SJSA1 (cell line): ENCODE measurements at places on chromosomes 12 and 14. TPM values are rescaled to one million over a fixed set of nuclear protein-coding genes. Genes with fewer than 3 reads are reported as not detected.
A peak's percentile ranks its signal among the peaks of the same experiment; 100 is the strongest.

DNA sequence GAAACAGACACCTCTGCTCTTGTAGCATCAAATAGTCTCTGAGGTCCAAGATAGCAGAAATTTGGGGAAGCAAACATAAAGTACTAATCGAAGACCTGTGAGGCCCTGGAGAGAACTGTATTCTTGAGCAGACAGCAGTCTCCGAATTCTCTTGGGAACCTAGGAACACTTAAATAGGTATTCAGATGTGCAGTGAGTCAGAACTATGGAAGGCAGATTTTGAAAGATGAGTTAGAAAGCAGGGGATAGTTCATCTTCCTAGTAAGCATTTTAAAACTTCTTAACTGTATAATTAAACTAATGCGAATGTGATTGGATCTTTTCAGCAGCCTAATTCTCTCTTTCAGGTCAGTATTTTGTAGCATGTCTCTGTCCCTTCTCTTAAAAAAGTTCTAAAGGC lies 30.6 kb downstream of the NAA30 start:
- H3K36me3 ChIP-seq = no peaks in the 10 kb centered on the region
- no peak overlapping the region for H3K27ac ChIP-seq
- H3K4me3 ChIP-seq = no peak overlapping the region
- no peaks in the 10 kb centered on the region for H3K4me1 ChIP-seq

The KRT76 gene
- 0.21 TPM in 1 of 2 replicates, not detected in the other for total RNA-seq

The CLEC4C gene
- total RNA-seq = not detected in 2 replicates

The DBX2 gene
- not detected in 2 replicates for total RNA-seq

- H3K27ac ChIP-seq = no peak overlapping the region
- peaks cover 29% of the 10 kb centered on the region for H3K36me3 ChIP-seq
- no peak for DNase-seq
- no peak overlapping the region for H3K4me3 ChIP-seq
- no peaks in the 10 kb centered on the region for H3K4me1 ChIP-seq
Observed at GRCh38 chr14:70943838-70944237, 36.6 kb downstream of the PCNX1 start.

DNA sequence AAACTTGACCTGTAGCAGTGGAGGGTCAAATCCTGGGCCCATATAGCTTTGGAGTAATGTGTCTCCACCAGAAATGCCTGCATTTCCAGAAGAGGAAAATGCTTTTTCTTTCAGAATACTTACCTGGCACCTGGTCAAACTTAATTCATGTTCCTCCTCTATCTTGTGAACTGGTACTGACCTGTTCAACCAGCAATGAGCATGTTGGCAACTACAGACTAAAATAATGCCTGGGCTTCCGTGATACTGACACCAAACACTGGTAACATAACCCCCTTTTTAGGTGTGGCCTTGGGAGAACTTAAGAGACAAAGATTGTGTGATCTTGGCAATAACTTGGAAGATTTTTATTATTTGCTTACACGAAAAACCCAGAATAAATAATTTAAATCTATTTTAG lies 23.8 kb upstream of the MGST1 start:
- no peak overlapping the region for H3K4me3 ChIP-seq
- no peaks in the 10 kb centered on the region for H3K36me3 ChIP-seq
- H3K4me1 ChIP-seq = no peaks in the 10 kb centered on the region

DNA sequence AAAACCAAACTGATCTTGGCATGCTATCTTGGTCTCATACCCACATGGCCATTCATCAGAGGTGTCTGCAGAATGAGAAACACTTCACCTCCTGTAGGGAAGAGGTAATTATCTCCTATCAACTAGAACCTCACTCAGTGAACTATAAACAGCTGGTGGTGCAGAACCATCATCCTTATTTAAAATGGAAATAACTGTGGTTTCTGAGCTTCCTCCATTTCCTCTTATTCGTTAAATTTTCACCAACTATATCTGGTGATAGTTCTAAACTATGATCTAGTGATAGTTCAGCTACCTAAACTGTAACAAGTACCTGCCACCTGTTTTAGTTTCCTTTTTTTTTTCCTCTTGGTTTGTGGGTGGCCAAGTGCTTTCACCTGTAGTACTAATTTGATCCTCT lies 218.5 kb downstream of the FUT8 start:
- no peak overlapping the region for H3K27ac ChIP-seq
- no peak overlapping the region for H3K4me3 ChIP-seq
- no peaks in the 10 kb centered on the region for H3K36me3 ChIP-seq
- no peaks in the 10 kb centered on the region for H3K4me1 ChIP-seq
- H3K27me3 ChIP-seq = no peaks in the 10 kb centered on the region

The RTL1 gene
- total RNA-seq = not detected in 2 replicates

GRCh38 chr14:104341532-104342434 lies 203.4 kb downstream of the KIF26A start:
- H3K27ac ChIP-seq = no peak overlapping the region
- H3K27me3 ChIP-seq = no peaks in the 10 kb centered on the region
- no peak overlapping the region for H3K4me3 ChIP-seq

- peak; percentile 62 for DNase-seq
- H3K4me1 ChIP-seq = peaks cover 31% of the 10 kb centered on the region
- H3K27ac ChIP-seq = peak overlapping the region; percentile 91
Observed at GRCh38 chr12:25187781-25188180, 7.2 kb downstream of the DNAI7 start.

The WNT5B gene
- 8.9 and 15.4 TPM in 2 replicates for total RNA-seq

DNA sequence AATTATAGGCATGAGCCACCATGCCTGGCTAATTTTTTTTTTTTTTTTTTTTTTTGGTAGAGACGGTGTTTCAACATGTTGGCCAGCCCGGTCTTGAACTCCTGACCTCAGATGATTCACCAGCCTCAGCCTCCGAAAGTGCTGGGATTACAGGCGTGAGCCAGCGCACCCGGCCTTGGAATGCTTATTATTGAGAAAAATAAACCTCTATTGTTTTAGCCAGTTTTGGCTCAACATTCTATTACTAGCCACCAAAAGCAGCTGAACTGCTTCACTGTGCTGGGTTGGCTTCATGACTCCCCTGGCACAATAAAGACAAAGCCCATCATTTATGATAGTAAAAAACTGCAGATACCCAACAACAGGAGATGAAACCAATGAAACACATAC lies 93.5 kb upstream of the CEP83 start:
- H3K27ac ChIP-seq = no peak overlapping the region; the same call in 1 of the 2 replicates
- H3K27me3 ChIP-seq = no peaks in the 10 kb centered on the region
- no peaks in the 10 kb centered on the region for H3K36me3 ChIP-seq
- H3K4me1 ChIP-seq = peaks cover 10% of the 10 kb centered on the region
- peak; percentile 47 for DNase-seq

- no peaks in the 10 kb centered on the region for H3K4me1 ChIP-seq
- no peaks in the 10 kb centered on the region for H3K27me3 ChIP-seq
- no peaks in the 10 kb centered on the region for H3K36me3 ChIP-seq
- no peak overlapping the region for H3K4me3 ChIP-seq
- DNase-seq = no peak
Observed at GRCh38 chr12:91381309-91381804, 198.7 kb upstream of the DCN start.

The ERG28 gene
- total RNA-seq = 4.5 and 5.9 TPM in 2 replicates

GRCh38 chr12:87270919-87271318 lies 758.3 kb downstream of the C12orf50 start:
- H3K27me3 ChIP-seq = no peaks in the 10 kb centered on the region

DNA sequence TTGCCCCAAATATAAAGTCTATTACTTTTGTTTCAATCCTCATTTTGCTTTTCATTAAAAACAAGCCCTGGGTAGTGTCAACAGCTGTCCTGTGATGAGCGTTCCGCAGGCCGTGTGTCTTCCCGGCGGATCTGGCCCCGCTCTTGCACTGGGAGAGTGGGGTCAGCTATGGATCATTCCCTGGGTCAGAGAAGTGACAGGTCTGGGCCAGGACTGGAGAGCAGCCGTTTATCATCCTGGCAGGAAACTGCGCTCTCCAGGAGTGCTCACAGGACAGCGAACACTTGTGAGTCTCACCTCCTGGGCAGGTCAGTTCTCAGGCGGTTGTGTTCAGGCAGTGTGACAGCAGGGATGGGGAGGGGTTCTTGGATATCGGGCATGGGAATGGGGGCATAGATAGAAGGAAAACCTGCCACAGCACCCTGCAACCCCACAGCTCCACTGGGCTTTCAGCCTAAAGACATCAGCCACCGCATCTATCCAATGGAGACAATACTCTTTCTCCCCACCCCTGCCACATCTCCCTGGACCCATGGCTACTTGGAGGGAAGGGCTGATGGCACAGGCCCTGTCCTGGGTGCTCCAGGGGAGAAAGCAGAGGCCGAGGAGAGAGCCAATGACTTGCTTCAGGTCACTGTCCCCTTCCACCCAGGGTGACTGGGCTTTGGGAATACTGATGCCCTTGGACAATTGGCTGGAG lies 47.8 kb upstream of the CHGA start:
- H3K36me3 ChIP-seq = no peaks in the 10 kb centered on the region
- H3K27me3 ChIP-seq = peaks cover 4% of the 10 kb centered on the region
- H3K27ac ChIP-seq = no peak overlapping the region
- no peak overlapping the region for H3K4me3 ChIP-seq
- H3K4me1 ChIP-seq = no peaks in the 10 kb centered on the region

The ARHGEF40 gene
- 38.7 and 42.2 TPM in 2 replicates for total RNA-seq

DNA sequence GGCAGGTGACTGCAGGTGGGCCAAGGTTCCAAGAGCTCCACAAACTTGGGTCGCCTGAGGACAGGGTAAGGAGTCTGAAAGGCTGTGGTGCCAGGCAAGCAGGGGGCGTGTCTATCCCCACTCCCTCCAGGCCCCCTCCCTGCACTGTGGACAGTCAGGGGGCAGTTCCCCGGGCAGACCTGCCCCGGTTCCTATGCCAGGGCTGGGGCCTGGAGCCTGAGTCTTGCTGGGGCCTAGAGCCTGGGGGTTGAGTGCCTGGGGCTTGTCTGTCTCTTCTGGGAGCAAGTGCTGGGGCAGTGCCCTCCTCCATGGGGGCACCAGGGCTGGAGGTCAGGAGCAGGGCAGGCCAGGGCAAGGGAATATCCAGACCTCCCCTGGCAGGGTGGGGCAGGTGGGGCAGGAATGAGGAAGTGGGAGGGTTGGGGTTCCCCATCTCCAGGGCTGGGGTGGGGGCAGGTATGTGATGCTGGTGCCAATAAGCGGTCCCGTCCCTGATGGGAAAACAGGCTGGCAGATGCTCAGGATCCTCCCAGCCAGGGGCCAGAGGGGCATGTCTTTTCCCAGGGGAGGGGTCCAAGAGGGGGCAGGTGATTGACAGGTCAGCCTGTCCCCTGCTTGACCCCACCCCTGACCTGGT lies 11.9 kb upstream of the TNFAIP2 start:
- H3K4me1 ChIP-seq = peaks cover 54% of the 10 kb centered on the region
- no peak overlapping the region for H3K4me3 ChIP-seq
- H3K36me3 ChIP-seq = no peaks in the 10 kb centered on the region
- no peak for DNase-seq
- no peaks in the 10 kb centered on the region for H3K27me3 ChIP-seq

DNA sequence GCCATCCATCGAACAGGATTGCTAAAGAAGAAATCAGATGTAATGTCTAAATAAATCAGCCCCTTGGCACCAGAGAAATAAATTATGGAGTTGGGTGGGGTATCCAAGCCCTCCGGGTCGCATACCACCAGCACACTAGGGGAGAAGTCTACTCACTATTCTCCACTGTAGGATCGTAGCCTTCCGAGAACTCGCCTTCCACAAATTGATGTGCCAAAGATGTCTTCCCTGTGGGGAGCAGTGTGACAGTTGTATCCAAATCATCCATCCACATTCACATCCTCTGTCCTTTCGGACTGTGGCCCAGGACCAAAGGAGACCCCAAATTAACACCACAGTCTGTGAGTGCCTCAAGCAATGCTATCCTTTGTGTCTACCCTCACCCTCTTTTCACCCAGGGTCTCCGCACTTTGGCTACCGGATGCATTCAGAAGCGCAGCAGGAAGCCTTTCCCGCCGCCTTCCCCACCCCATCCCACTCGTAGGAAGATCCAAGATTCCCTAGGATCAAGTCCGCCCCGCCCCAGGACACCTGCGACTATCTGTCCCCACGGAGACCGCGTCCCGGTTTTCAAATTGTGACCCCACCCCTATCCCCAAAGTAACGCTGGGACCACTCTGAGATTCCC lies 786 bp downstream of the RHEBL1 start:
- no peak for DNase-seq
- no peaks in the 10 kb centered on the region for H3K27me3 ChIP-seq
- H3K4me1 ChIP-seq = peaks cover 10% of the 10 kb centered on the region
- H3K27ac ChIP-seq = no peak overlapping the region

GRCh38 chr12:124617615-124618014 lies 50.2 kb upstream of the NCOR2 start:
- no peak overlapping the region for H3K27ac ChIP-seq
- DNase-seq = no peak
- H3K4me3 ChIP-seq = no peak overlapping the region

DNA sequence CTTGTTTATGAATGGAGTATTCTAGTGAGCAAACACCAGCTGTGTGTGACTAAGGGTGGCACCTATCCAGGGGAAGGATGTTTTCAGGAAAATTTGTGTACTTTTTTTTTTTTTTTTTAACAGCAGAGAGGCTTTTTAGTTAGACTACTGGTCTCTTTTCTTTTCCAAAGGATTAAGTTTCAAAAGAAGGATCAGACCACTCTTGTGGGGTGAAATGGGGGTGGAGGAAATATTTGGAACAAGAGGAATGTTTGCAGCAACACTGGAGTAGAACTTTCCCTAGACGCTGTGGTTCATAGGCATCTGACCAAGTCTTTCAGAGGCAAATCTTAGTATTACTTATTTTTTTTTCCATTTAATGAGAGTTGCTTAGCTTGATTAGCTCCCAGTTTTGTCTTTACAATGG lies 21.1 kb downstream of the NUBPL start:
- H3K4me1 ChIP-seq = no peaks in the 10 kb centered on the region
- no peak overlapping the region for H3K27ac ChIP-seq
- no peaks in the 10 kb centered on the region for H3K36me3 ChIP-seq
- no peaks in the 10 kb centered on the region for H3K27me3 ChIP-seq
- H3K4me3 ChIP-seq = no peak overlapping the region
- no peak for DNase-seq

The B4GALNT1 gene
- 841 and 950 TPM in 2 replicates for total RNA-seq

DNA sequence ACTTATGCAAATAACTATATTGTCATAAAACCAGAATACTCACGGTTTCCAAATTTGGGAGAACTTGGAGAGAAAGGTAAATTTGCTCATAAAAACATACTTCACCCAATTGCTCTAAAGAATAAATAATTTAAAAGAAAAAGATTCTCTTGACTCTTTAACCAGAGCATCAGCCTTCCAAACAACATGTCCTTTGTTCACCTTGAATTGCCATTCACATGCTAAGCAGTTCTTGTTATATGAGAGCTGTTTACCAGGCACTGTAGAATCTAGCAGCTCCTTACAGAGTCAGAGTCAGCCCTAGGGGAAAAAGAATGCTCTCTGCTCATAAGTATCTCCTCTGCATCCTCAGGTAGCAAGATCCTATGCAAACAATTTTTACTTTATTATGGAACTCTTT lies 10.2 kb downstream of the SLCO1A2 start:
- no peaks in the 10 kb centered on the region for H3K36me3 ChIP-seq
- H3K27ac ChIP-seq = no peak overlapping the region
- H3K4me1 ChIP-seq = no peaks in the 10 kb centered on the region
- no peak for DNase-seq
- H3K27me3 ChIP-seq = no peaks in the 10 kb centered on the region
- H3K4me3 ChIP-seq = no peak overlapping the region

GRCh38 chr14:100083706-100084105 lies 18.5 kb downstream of the EVL start:
- H3K4me3 ChIP-seq = no peak overlapping the region
- no peaks in the 10 kb centered on the region for H3K36me3 ChIP-seq
- H3K4me1 ChIP-seq = peaks cover 16% of the 10 kb centered on the region
- no peak overlapping the region for H3K27ac ChIP-seq

The CIROP gene
- not detected in 2 replicates for total RNA-seq

- no peak overlapping the region for H3K4me3 ChIP-seq
- H3K4me1 ChIP-seq = no peaks in the 10 kb centered on the region
- no peak for DNase-seq
Observed at GRCh38 chr14:81767266-81767995, 233.8 kb upstream of the SEL1L start.
